AML-193 (cell line): ENCODE measurements at places on chromosomes 6 and 20.

DNA sequence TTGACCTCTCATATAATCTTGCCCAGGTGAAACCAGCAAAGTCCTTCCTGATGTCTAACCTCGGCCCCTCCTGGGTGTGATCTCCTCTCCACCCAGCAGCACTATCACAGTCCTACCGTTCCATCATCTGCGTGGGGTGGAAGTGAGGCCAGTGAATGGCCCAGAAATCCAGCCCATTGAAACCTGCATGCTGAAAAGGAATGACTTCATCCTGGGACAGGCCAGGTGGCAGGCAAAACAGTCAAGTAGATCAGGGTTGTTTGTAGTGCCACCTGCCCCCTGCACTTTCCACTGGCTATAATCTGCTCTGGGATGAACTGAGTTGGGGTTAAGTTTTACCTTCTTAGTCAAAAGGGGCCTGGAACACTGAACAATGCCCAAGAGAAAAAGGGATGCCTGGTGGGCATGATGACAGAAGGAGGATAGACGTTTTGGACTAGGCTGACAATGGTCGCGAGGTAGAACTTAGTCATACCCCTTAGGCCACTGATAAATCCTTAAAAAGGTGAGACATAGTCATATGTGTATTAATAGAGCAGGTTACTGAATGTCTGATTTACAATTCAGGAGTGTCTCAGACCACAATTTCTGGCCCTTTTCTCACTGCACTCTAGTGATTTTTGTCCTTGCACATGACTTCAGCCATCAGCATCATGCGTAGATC lies 8.1 kb upstream of the HSP90AB1 start:
- DNase-seq: no peak

DNA sequence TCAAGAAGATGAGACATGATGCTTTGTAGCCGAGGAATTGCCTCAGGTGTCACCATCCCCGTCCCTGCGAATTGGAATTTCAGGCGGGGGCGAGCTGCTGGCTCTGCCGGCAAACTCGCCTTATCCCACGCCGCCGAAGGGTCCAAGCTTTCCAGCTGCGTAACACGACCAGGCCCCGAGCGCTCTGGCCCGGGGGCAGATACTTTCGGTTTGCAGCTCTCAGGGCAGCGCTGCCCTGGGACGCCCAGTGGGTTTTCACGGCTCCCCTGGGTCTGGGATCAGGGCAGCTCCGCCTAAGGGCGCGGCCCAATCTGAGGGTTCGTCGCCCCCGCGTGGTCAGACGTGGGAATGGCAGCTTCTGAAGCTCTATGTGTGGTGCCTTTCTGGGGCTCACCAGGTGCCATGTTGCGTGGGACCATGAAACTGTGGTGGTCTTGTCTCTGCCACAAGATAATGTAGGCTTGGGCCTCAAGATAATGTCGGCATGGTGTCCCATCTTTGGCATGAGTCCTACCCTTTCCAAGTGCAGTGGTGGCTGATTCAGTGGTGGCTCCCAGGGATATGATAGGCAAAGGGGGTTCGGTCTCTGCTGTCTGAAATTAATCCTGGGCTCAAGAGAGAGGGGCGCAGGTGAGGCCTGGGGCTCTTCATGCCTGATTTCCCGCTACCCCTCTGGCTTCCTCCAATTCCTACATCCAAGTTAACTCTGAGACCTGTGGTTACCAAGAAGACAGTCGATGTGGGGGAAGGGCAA lies 21.0 kb downstream of the PIGT start:
- DNase-seq: peak; percentile 57

DNA sequence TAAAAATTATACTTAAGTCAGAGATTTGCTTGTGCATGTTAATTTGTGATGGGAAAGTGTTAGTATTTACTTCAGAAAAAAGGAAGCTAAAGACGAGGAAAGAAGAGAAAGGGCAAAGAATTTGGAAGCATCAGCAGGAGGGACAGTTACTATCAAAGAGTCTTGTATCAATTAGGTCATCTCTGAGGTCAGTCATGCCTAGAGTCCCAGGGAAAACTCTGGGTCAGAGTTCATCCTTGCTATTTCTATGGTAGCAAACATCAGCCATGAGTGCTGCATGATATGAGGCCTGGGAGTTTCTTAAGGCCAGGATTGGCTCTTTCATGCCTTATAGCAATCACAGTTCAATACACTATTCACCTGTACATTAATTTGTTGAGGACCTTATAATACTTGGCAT lies 292.9 kb downstream of the FARS2 start:
- no peak for DNase-seq

GRCh38 chr20:62823688-62824475 lies 7.0 kb downstream of the COL9A3 start:
- no peak for DNase-seq

- DNase-seq: no peak
These were observed 117.2 kb downstream of the IPCEF1 start for GRCh38 chr6:154239392-154239791.

- no peak for DNase-seq
These were observed 79.5 kb downstream of the CTNNBL1 start for GRCh38 chr20:37773291-37773826.

DNA sequence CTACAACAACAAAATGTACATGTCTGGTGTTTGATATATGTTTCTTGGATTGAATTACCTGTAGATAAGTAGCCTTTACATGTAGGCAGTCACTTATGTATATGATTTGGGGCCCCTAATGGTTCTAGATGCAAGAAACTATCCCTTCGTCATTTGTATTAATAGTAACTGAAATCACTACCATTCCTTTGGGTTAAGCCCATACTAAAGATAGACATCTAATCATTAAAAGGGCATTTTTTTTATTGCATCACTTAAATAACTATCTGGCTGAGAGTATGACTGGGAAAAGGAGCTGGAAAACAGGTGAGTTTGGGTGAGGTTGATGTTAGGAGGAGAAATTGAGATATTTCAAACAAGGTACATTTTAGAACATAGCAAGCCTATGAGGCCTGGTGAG lies 213.5 kb upstream of the PLN start:
- DNase-seq: no peak

GRCh38 chr6:166420351-166420750 lies 37.6 kb upstream of the MPC1 start:
- peak; percentile 57 for DNase-seq

DNA sequence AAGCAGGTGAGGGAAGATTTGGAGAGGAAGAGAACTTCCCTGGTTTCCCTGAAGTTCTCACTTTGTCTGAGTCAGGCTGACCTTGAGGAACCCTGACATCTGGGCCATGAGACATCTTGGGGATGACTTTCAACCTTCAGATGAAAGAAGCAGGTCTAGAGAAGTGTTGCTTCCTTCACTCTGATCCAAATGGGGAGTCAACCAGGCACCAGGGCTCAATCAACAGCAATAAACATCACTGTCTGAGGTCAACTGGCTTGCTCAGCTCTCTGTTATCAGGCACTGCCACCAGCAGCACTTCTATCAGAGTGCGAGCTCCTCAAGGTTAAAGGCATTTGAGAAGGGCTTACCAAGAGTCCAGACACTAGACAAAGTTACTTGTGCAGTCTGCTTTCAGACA lies 6.3 kb downstream of the ACOT8 start:
- no peak for DNase-seq

DNA sequence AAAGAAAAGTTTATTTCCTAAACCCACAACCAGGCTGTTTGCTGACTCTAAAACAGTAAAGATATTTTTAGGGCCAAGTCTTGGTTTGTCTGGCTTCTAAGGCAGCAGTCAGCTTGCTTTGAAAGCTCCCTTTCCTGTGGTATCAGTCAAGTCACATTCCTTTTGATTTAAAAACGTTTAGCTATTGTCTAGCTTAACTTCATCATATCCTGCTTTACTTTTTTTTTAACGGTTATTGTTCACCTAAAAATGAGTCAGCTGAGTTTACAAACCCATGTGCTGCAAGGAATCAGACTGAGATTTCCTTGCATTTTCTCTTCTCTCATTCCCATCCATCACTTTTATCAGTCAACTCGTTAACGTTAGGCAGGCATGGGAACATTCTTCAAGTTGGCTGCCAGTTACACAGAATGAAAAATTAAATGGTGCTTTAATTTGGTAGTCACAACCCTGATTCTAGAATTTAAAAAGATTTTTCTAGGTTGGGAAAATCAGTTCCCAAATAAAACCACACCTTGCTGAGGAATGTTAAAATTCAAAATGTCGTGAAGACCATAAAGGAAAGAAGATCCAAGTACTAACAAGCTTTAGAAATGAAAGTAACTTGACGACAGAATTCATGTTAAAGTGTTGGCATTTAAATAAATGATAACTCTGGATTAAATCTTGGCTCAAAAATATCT lies 45.9 kb downstream of the ELOVL5 start:
- no peak for DNase-seq

GRCh38 chr20:46367967-46368901 lies 38.2 kb downstream of the ELMO2 start:
- no peak for DNase-seq

DNA sequence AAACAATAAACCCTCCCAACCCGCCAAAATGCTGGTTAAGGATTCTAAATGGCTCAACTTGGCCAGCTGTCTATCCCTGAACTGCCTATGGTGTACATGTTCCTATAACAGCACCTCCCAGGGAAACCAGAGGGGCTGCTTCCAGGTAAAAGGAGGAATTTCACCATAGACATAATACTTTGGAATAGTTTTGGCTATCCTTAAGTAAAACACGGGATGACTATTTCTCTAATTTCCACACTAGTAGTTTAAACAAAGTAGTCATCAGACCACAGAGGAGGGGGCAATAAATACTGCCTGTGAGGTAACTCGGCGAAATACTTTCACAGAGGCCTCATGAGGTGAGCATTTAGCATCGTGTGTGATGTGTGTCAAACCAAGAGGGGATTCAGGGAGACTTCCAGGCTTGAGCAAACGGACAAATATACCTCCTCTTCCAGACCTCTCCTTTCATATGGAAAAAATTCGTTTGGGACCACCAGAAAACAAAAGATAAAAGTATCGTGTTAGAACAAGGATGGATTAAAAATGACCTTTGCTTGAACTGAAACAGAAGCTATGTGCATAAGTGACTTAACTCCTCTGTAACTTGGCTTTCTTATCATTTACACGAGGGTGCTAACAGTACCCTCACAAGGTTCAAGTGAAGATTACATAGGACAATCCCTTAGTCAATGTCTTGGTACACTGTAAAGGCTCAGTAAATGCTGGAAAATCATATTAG lies 1.0 kb upstream of the XRN2 start:
- no peak for DNase-seq

GRCh38 chr20:49496553-49497397 lies 14.3 kb upstream of the KCNB1 start:
- no peak for DNase-seq

DNA sequence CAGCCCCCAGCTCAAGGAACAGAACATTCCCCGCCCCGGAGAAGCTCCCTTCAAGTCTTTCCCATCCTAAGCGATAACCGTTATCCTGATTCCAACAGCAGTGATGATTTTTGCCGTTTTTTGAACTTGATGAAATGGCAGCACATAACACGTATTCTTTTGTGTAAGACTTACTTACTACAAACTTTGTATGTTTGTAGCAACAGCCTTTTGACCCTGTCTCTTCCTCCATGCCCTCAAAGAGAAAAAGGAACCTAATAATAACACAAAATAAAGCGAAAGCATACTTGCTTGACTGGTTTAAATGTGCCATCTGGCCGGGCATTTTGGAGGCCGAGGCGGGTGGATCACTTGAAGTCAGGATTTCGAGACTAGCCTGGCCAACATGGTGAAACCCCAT lies 26.4 kb upstream of the SLC9A8 start:
- DNase-seq: no peak

- DNase-seq: no peak
These were observed 35.7 kb downstream of the TXLNB start for GRCh38 chr6:139256087-139256486.

DNA sequence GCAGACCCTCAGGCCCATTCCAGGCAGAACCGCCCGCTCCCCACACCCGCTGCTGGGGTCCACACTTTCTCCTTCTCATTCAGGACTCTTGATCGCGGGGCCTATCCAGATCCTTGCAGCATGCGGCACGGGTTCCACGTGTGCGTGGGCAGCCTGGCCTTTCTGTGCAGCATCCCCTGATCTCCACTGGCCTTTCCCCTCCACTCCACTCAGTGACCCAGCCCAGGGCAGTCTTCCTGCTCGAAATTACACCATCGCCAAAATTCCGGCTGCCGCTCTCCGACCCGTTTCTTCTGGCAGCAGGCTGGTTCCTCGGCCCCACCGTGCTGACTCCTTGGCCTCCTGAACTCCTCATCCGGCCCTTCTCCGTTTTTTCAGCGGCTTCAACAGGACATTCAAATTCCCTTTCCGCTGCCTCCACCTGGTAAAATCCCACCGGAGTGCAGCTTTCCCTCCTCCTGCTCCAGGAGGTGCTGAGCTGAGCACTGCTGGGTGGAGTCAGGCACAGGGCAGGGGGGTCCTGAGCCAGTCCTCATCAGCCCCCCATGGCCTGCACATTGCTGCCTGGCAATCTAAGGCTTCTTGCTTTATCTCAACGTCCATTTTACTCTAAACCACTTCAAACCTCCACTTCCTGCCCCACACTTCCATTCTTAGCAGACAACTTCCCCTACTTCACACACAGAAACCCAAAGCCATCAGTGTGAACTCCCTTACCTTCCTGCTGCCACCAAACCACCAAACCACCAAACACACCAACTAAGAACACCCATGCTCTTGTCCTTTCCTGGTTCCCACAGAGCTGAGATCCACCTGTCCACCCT lies 9.0 kb downstream of the SFT2D1 start:
- DNase-seq: peak; percentile 79

DNA sequence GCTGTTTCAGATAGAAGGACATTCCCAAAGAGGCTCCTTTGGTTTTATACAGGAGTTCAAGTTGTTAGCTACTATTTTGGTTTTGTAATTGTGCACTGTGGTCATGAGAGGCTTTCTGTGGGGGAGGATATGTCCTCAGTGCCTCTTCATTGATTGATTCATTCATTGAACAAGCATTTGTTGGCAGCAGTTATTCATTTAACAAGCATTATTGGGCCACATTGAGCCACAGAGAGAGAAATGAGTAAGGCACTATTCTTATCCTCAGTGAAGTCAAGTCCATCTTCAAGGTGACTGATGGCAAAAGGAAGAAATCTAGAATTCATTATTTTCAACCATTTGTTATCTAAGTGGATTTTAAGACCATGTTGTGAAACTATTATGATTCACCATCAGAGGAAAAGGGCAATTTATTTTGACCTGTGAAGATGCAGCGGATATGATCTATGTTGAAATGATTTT lies 697.2 kb upstream of the CITED2 start:
- no peak for DNase-seq

DNA sequence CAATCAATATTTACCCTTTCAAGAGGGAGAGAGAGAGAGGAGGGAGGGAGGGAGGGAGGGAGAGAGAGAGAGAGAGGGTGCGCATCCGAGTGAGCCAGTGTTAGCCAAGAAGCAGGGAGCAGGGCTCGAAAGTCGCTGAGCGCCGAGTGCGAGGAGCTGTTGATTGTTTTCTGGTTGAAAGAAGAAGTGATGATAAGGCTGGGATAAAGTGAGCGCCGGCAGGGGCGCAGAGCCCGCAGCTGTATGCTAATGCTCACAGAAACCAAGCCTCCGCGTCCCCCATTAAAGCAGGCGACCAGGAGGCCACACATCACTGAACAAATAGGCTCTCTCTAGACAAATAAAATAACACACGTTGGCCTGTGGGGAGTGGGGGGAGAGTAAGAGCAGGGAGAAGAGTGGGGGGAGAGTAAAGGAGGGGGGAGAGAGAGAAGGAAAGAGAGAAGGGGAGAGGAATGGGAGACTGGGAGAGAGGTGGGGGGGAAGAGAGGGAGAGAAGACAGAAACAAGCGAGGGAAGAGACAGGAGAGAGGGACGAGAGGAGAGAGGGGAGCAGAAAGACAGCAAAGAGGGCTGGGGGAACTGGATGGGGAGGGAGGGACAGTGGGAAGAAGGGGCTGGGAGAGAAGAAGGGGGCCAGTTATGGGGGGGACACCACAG lies 5.0 kb upstream of the INSM1 start:
- DNase-seq: no peak

- DNase-seq: no peak
These were observed 1.1 kb upstream of the ZBTB46 start for GRCh38 chr20:63831993-63832686.

GRCh38 chr6:21132856-21133838 lies 460.4 kb upstream of the SOX4 start:
- DNase-seq: no peak
